ENCODE measurements at places on chromosomes 11 and 22.

GRCh38 chr22:31346255-31346732 lies at the start of gene PATZ1:
Gene PATZ1 (minus strand): TSS chr22:31346346. CDS start chr22:31345602, 744 bp downstream.
- DNase-seq, result peak; percentile 59

DNA sequence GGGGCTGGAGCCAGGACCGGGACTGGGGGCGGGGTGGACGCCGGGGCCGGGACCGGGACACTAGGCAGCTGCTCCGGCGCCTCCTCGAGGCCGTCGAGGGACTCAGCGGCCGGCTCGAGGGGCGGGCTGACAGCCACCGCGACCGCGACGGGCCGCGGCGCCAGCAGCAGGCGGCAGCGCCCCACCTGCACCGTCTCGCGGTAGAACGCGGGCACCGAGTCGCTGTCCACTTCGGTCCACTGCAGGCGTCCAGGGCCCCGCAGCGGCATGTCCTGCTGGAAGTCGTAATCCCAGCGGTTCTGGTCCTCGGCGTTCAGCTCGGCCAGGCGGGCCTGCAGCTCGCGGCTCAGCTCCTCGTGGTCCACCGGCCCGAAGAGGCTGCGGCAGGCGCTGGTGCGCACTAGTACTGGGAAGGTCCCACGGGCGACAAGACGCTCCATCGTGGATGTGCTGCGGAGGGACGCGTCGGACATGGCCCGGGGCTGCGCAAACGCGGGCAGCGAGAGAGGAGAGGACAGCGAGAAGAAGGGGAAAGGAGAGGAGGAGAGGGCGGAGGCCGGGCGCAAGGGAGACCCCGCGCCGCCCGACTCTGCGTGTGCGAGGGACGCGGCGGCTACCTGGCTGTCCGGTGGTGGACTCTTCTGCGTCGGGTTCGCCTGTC lies 428 bp downstream of the CDKN1C start:
- no peak for DNase-seq

- DNase-seq, result no peak
These were observed 111.4 kb downstream of the COMMD9 start for GRCh38 chr11:36177836-36178235.

DNA sequence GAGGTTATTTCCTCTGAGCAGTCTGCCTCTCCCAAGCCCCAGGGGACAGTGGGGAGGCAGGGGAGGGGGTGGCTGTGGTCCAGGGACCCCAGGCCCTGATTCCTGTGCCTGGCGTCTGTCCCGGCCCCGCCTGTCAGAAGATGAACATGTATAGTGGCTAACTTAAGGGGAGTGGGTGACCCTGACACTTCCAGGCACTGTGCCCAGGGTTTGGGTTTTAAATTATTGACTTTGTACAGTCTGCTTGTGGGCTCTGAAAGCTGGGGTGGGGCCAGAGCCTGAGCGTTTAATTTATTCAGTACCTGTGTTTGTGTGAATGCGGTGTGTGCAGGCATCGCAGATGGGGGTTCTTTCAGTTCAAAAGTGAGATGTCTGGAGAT lies 3.1 kb downstream of the PIM3 start:
- DNase-seq, result no peak

DNA sequence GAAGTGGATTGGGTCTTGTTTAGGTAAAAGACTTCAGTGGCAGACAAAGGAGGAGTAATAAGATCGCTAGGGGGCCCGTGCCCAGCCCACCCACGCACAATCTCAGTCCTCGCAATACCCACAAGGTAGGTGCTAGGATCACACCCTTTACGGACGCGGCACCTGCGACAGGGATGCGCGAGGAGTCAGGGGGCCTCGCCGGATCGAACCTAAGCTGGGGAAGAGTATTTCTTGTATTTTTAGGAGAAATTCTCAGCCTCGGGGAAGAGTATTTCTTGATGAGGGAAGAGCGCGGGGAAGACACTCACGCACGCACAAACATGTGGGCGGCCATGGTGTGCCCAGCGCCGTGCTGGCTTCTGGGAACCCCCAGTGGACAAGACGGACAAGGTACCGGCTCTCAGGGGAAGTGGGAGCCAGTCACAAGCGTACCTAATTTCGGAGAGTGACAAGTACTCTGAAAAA lies 745 bp upstream of the FAM118A start:
- no peak for DNase-seq

All from stimulated activated CD4-positive, alpha-beta T cell treated with anti-CD3 and anti-CD28 coated beads, Interleukin-2, amount 100 ng/mL, for 4 hours (primary cell).